Muscle of back (tissue), 13 donors: ENCODE measurements at places on chromosomes 5 and 9. TPM values are rescaled to one million over a fixed set of nuclear protein-coding genes. Genes with fewer than 3 reads are reported as not detected.
A peak's percentile ranks its signal among the peaks of the same experiment; 100 is the strongest.

GRCh38 chr9:131167146-131167692 lies 41.8 kb downstream of the NUP214 start:
- no peak for DNase-seq

LCN6 gene
- not detected for polyA plus RNA-seq

DNA sequence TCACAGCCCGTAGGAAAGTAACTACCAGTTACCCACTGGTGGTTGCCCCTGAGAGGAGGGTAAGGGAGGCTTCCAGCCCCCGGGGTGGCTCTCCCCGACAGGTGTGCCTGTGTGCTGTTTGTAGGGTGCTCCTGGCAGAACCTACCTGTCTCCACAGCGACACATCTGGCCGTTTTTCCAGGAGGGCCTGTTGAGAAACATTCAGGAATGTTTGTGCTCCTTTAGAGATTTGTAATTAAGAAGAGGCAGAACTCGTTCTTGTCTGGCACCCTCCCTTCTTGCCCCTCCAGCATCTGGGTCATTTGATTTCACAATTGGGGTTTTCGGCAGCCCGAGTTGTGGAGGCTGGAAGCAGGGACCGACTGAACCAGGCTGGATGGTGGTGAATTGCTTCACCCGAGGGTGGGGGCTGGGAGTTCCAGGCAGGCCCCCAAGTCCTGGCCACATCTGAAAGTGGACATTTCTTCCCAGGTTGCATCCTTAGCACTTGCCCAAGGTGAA lies 74.2 kb downstream of the WWC1 start:
- no peak for DNase-seq

GRCh38 chr5:39195198-39195826 lies 24.1 kb downstream of the FYB1 start:
- DNase-seq, result no peak

DNA sequence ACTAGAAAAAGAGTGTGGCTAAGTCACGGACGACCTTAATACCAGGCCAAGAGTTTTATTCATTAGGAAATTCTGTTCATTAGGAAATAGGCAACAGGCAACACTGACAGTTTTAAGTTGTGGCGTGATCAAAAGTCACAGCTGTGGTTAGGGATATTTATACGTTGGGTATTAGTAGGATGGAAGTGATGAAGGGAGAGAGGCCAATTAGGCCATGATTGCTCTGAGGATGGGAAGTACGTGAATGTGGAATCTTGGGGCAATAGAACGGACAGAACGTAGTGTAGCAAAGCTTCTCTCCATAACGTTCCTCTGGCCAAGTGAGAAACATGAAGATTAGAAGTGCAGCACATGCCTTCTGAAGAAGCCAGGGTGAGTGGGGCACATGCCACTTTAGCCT lies 290.1 kb upstream of the ZNF608 start:
- no peak for DNase-seq

DNA sequence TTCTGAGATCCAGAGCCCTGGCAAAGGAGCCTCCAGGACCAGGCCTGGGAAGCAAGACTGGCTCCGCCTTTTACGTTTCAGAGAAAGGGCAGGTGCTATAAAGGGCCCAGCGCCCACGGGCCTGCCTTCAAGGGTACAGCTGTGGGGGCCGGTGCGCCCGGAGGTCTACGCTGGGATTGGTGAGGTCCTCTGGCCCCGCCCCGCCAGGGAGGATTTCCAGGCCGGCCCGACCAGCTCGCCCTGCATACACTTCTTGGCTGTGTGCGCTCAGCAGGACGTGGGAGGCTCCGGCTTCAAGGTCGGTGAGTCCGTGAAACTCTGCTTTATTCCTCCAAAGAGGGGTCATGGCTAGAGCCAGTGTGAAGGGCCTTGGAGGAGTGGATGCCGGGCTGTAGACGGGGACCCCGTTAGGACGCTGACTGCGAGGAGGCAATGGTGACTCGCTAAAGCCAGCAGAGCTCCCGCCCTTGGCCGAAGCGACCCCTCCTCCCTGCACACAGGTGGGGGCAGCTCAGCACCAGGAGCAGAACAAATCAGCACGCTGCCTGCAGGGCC lies at the start of gene CKMT2:
TSS of gene CKMT2 (plus strand) at position 243 of the 555 bp plus-strand sequence. CDS start 17,811 bp downstream, outside the sequence.
- peak; percentile 75 for DNase-seq

RLN1 gene
- polyA plus RNA-seq, result 0.71 TPM

GRCh38 chr9:92535940-92536850 lies at the start of gene ECM2:
Gene ECM2 (minus strand): TSS chr9:92535990. CDS start chr9:92522866, 13,124 bp downstream.
- peak; percentile 79 for DNase-seq

GRCh38 chr5:178576591-178577351 lies 13.4 kb downstream of the COL23A1 start:
- no peak for DNase-seq

DNA sequence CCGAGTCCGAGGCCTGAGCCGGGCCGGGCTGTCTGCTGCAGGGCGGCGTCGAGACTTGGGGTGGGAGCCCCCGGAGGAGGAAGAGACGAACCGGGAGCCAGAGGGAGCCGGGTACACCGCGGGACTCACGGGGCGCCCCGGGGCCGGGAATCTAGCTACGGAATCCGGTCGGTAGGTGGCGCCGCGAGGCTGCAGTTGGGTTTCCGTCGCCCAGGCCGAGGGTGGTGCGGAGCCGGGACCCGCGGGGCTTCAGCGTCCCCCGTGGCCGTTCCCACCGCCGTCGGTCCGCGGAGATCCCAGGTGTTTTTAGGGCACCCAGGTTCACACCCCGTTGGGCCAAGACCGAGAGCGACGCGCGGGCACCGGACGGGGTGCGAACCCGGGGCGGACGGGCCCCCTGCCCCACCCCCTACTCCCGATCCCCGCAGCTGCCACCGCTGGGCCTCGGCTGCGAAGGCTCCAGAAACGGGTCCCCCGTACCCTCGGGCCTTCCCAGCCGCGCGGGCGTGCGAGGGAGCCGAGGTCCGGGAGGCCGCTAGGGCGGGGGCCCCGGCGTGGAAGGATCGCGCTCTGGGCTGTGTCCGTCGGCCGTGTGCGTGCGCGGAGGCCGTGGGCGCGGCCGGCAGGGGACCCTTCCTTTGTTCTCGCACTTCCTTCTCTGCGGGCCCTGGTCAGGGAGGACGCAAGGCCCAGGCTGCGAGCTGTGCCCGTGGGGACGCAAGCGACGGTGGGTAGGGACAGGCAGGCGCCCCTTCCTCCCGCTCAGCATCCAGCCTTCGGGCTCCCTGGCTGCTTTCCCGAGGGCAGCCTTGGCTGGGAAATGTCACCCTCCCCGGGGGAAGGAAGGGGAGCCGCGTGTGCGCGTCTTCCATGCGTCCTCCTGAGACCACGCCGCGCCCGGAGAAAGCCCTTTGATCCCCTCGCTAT lies 146.6 kb downstream of the GAPVD1 start:
- peak; percentile 93 for DNase-seq

- no peak for DNase-seq
Observed at GRCh38 chr5:86894056-86894455, 276.3 kb downstream of the COX7C start.

- no peak for DNase-seq
Observed at GRCh38 chr5:120240706-120241105, 223.4 kb upstream of the PRR16 start.

DNA sequence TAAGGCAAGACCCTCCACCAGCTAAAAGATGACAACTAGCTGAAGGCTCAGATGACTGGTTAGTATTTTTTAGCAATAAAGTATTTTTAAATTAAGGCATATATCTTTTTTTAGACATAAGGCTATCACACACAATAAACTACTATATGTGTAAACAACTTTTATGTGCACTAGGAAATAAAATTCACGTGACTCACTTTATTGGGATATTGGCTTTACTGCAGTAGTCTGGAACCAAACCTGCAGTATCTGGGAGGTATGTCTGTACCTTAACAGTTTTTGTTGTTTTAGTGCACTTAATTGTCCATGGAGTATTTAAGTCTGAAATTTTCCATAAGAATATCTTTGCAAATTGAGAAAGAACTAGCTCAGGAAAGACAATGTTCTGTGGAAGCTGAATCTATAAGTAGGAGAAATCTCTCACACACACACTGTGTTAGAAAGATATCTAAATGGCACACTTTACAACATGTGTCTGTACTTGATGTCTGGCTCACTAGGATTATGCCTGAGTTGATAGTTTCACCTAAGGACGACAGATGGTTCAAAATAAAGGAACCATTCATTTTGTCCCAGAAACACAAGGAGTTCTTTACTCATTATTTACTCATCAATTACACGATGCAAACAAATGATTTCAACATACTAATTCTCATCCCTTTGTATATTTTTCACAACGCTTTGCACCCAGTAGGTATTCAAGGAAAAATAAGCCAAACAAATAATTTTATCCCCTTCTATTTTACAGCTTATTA lies 4.6 kb downstream of the RAPGEF6 start:
- no peak for DNase-seq

- DNase-seq, result no peak
Observed at GRCh38 chr9:75962662-75963036, 72.2 kb downstream of the PCSK5 start.

ZNF879 gene
- 4.9 TPM for polyA plus RNA-seq

ADAMTS16 gene
- polyA plus RNA-seq, result 6.7 TPM

EQTN gene
- not detected for polyA plus RNA-seq

DNA sequence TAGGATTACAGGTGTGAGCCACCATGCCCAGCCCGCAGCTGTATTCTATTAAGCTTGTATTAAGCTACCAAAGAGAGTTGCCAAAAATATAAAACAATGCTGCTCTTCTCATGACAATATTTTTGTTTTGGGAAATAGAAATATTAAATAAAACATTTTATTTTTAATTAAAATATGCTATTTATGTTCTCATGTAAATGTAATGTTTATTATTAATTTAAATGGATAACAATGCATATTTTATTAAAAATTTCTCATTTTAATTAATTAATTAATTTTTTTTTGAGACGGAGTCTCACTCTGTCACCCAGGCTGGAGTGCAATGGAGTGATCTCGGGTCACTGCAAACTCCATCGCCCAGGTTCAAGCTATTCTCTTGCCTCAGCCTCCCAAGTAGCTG lies 117.5 kb downstream of the ANKRD55 start:
- no peak for DNase-seq

C5orf52 gene
- not detected for polyA plus RNA-seq

DNA sequence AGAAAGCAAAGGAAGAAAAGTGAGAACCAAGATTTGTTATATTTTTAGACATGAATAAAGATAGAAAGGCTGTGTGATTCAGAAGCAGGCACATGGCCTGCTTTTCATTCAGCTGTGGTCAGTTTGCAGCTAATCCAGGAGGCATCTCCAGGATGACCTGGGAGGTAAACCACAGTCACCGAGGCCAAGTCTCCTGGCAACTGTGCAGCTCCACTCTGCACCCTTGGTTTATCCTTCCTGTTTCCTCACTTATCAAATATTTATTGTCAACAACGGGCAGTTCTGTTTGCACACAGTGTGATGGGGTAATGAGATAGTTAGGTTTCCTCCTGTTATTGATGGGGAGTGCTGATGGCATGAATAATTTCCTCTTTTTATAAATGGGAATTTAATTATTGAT lies 243.0 kb downstream of the PSAT1 start:
- DNase-seq, result no peak

- no peak for DNase-seq
Observed at GRCh38 chr5:66558560-66558959, 37.6 kb upstream of the MAST4 start.

DNA sequence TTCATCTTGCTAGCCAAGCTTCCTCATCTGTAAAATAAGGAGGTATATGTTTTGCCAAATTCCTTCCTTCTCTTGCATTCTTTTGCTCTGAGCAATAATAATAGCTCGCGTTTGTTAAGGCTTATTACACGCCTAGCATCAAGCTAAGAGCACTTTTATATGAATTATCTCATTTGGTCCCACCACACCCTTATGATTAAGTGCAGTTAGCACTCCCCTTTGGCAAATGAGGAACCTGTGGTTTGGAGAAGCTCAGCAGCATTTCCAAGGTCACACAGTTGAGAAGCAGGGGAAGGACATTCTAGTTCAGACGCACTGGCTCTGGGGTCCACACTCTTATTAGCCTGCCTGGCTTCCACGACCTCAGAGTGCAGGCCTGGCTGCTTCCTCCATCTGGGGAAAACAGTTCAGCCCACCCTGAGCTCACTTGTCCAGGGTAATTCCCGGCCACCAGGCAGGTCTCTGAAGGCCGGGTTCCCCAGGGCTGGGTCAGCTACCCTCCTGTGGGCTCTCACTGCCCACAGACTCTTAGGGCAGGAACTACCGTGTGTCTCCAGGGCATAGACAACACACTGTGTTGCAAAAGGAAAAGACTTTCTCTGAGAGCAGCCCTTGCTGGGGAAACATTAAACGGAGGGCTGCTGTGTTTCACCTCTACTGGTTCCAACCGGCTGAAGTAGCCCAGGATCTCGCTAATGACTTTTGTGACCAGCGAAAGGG lies 9.9 kb upstream of the FBP1 start:
- DNase-seq, result peak; percentile 22

GRCh38 chr9:134776080-134776796 lies 104.4 kb upstream of the FCN2 start:
- DNase-seq, result no peak

GRCh38 chr5:147460380-147460779 lies 49.5 kb downstream of the DPYSL3 start:
- no peak for DNase-seq

DNA sequence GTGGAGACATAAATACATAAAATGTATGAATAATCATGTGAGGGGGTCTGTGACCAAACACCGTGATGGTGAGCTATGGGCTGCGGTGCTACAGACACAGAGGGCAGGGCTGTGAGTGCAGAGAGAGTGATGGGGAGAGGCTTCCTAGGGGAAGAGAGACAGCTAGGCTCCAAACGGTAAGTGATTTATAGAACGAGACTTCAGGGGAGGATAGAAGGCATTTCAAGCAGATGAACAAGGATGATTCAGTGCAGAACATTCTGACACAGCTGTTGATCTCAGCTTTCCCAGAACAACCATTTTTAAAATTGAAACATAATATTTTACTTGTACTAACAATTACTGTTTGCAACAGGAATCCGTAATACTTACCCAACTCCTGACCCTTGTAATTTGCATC lies 100.7 kb downstream of the GAS1 start:
- peak; percentile 38 for DNase-seq

DNA sequence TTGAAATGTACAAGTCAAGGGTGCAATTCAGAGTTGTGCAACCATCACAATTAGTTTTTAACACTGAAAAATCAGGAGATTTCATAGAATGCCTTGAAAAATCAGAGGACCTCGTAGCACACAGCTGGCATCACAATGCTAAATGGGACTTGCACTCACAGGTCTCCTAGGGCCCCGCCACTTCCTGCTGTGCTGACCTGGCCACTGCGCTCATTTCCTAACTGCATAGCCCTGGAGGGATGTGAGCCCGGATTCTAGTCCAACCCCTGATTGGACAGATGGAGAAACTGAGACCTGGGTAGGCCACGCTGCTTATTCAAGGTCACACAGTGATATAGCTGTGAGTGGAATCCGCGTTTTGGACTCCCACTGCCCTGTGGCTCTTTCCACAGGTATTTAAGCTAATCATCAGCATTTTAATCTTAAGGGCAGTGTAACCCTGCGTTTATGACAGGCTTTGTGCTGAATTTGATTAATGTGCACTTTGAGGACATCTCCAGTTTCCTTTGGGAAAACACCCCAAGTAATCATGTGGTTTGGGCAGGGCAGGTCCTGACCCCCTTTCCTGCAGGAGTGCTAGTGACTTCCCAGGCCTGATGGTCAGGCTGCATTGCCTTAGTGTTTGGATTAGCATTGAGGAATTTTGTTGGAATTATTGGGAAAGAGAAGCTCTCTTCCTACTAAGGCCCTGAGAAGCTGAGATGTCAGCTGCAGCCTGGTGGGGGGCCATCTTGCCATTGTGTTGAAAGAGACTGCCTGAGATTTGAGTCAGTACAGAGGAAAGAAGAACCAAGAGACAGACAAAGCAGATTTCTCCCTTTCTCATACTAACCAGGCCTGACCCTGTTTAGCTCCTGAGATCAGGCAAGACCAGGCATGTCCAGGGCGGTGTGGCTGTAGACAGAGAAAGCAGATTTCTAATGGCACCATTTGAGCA lies 36.2 kb downstream of the STC2 start:
- DNase-seq, result no peak
